PC-9 (cell line): ENCODE measurements at places on chromosomes 2 and 18.

GRCh38 chr18:43526426-43527145, 249.3 kb upstream of the SYT4 start:
- H3K27ac ChIP-seq = no peak overlapping the region
- no peaks in the 10 kb centered on the region for H3K4me1 ChIP-seq
- no peaks in the 10 kb centered on the region for H3K36me3 ChIP-seq
- no peaks in the 10 kb centered on the region for H3K27me3 ChIP-seq
- no peak for DNase-seq

GRCh38 chr18:989425-989824, 84.8 kb downstream of the ADCYAP1 start:
- H3K27me3 ChIP-seq = no peaks in the 10 kb centered on the region
- no peak overlapping the region for H3K27ac ChIP-seq
- peaks cover 10% of the 10 kb centered on the region for H3K4me1 ChIP-seq
- H3K4me3 ChIP-seq = no peak overlapping the region

- no peak overlapping the region for H3K27ac ChIP-seq
- no peak overlapping the region for H3K4me3 ChIP-seq
- peaks cover 8% of the 10 kb centered on the region for H3K4me1 ChIP-seq
- no peaks in the 10 kb centered on the region for H3K27me3 ChIP-seq
- no peaks in the 10 kb centered on the region for H3K36me3 ChIP-seq
Measured at GRCh38 chr2:134668821-134669220, 50.0 kb downstream of the TMEM163 start.

- H3K36me3 ChIP-seq = peaks cover 17% of the 10 kb centered on the region; the same call in 1 of the 2 replicates
- DNase-seq = no peak
- H3K4me1 ChIP-seq = peaks cover 33% of the 10 kb centered on the region
- no peaks in the 10 kb centered on the region for H3K27me3 ChIP-seq
- no peak overlapping the region for H3K4me3 ChIP-seq
Measured at GRCh38 chr2:65231892-65232477, 4.4 kb downstream of the ACTR2 start.

DNA sequence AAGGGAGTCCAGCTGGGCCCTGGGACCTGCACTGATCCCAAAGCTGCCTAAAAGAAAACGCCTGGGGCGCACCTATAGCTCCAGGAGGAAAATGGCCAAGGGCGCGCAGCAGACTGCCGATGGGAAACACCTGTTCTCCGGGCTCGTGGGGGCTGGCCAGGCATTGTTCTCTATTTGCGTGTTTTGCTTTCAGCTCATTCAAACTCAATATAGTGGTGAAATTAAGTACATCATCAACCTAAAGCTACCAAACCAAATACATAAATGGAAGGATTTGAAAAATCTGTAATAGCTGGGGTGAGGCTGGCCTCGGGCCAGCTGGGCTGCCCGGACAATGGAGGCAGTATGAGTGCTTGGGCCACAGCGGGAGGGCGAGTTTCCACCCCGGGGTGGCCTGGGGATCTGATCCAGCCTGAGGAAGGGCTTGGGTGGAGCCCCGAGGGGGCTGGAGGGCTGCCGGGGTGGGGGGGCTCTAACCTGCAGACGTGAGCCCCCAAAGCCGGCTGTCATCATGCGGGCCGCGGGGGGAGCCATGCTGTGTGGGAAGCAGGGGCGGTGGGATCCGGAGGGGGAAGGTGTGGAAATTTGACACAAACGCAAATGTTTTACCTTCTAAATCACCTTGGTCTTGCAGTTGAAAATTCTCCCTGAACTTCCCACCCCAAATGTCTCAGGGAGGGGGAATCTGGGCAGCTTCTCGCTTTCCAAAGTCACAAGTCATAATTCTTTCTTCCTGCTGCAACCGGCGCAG, 77.6 kb downstream of the ASB1 start:
- peaks cover 80% of the 10 kb centered on the region for H3K27me3 ChIP-seq
- H3K36me3 ChIP-seq = no peaks in the 10 kb centered on the region
- H3K4me3 ChIP-seq = no peak overlapping the region
- DNase-seq = no peak

GRCh38 chr18:2987876-2988790, 24.8 kb downstream of the LPIN2 start:
- peaks cover 36% of the 10 kb centered on the region for H3K4me1 ChIP-seq
- no peak overlapping the region for H3K4me3 ChIP-seq
- no peaks in the 10 kb centered on the region for H3K27me3 ChIP-seq
- H3K36me3 ChIP-seq = 0 out of 2 replicates have a peak, but pooled peaks cover 4% of the 10 kb centered on the region
- H3K27ac ChIP-seq = peak overlapping the region; percentile 24; the same call in 1 of the 2 replicates
- peak; percentile 67 for DNase-seq

DNA sequence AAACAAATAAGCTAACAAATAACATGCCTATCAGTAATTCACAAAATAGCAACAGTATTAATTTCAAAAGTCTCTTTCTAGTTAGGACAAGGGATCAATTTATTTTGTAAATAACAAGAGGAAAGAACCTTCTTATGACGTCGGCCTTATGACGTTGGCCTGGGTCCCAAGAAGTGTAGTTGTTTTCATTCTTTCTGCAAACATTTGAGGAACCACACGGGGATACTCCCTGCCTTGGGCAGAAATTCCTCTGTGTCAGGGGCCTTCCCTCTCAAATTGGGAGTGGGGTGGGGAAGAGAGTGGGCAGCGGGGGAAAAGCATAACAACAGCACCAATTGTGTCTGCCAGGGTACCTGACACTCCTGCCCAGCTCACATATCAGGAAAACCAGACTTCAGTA, 1.3 kb downstream of the CCDC68 start:
- H3K4me1 ChIP-seq = peaks cover 18% of the 10 kb centered on the region
- no peaks in the 10 kb centered on the region for H3K27me3 ChIP-seq
- H3K36me3 ChIP-seq = no peaks in the 10 kb centered on the region
- DNase-seq = peak; percentile 38
- peak overlapping the region; percentile 77; the same call in 1 of the 2 replicates for H3K4me3 ChIP-seq

GRCh38 chr2:16746833-16747232, 81.2 kb upstream of the CYRIA start:
- H3K4me3 ChIP-seq = no peak overlapping the region
- DNase-seq = no peak
- H3K36me3 ChIP-seq = no peaks in the 10 kb centered on the region
- no peaks in the 10 kb centered on the region for H3K4me1 ChIP-seq
- no peaks in the 10 kb centered on the region for H3K27me3 ChIP-seq

DNA sequence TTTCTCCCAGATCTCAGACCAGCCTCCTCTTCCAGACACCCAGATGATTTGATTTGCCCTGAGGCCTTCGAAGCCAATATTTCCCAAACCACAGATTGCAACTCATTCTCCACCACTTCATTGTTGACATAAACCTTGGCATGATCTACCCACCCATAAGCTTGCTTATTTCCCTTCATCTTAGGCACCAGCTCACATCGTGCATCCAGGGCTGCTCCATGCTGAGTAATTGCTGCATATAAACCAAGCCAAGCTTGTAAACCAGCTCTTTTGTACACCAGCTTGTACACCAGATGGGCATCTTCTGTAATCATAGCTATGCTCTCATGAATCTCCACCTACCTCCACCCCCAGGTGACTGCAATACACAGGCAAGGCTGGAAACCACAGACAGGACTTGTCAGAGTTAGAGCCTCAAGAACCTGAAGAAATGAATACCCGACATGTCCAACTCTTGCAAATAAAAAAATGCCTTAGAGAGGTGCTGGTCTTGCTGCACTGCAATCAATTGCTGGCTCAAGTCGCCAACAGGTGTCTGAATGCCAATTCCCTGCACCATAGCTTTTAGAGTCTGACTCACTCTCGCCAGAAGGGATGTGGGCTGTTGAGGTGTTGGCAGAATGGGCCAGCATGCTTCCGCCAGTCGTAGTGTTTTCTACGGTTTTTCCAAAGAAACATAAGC, 31.5 kb downstream of the TRABD2A start:
- peaks cover 30% of the 10 kb centered on the region; the same call in 1 of the 2 replicates for H3K27me3 ChIP-seq
- no peak overlapping the region for H3K27ac ChIP-seq
- H3K36me3 ChIP-seq = no peaks in the 10 kb centered on the region
- H3K4me1 ChIP-seq = no peaks in the 10 kb centered on the region

- DNase-seq = no peak
- H3K27ac ChIP-seq = no peak overlapping the region
- H3K36me3 ChIP-seq = no peaks in the 10 kb centered on the region
- no peak overlapping the region for H3K4me3 ChIP-seq
- H3K27me3 ChIP-seq = no peaks in the 10 kb centered on the region
Measured at GRCh38 chr2:238096311-238097011, 3.7 kb upstream of the ESPNL start.

DNA sequence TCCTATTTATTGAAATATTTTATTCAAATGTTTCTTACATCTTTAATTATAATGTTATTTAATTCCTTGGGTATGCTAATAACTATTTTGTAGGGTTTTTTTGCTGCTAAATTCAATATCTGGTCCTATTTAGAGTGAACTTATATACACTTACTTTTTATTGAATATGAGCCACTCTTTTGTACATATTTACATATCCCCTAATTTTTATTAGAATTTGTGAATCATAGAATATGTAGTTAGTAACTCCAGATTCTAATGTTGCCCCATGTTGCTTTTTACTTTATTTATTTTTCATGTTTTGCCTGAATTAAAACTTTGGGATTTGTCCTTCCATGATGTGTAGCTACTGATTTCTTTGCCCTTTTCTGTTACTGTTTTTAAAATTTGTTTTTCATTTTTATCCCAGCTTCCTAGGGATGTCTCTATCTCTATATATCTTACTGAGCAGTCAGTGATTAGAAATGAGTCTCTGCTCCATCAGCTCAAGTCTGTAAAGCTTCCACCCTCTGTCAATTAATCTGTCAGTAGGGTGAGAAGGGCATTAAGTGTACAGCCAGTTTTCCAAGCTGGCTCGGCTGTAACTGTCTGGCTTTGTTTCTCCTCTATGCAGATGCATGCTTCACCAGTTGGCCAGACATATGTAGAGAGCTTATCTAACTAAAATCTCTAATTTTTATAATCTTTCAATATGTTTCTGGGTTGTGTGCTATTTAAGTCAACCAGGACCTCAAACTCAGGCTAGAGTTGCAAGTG, 256.9 kb downstream of the CDH19 start:
- no peaks in the 10 kb centered on the region for H3K36me3 ChIP-seq
- no peaks in the 10 kb centered on the region for H3K4me1 ChIP-seq
- DNase-seq = no peak
- H3K4me3 ChIP-seq = no peak overlapping the region
- H3K27me3 ChIP-seq = no peaks in the 10 kb centered on the region

GRCh38 chr2:29921560-29921915, at the start of gene ALK:
Gene ALK (minus strand): TSS chr2:29921586. CDS start chr2:29920659, 927 bp downstream.
- no peaks in the 10 kb centered on the region for H3K4me1 ChIP-seq
- no peak within 1 kb of the TSS for H3K27ac ChIP-seq

GRCh38 chr18:47448956-47449355, 197.5 kb upstream of the SKOR2 start:
- H3K27me3 ChIP-seq = peaks cover 57% of the 10 kb centered on the region
- H3K4me1 ChIP-seq = no peaks in the 10 kb centered on the region
- no peak overlapping the region for H3K27ac ChIP-seq
- no peak overlapping the region for H3K4me3 ChIP-seq
- no peaks in the 10 kb centered on the region for H3K36me3 ChIP-seq
- no peak for DNase-seq
